ENCODE measurements at places on chromosomes 13 and 19.
A peak's percentile ranks its signal among the peaks of the same experiment; 100 is the strongest.

DNA sequence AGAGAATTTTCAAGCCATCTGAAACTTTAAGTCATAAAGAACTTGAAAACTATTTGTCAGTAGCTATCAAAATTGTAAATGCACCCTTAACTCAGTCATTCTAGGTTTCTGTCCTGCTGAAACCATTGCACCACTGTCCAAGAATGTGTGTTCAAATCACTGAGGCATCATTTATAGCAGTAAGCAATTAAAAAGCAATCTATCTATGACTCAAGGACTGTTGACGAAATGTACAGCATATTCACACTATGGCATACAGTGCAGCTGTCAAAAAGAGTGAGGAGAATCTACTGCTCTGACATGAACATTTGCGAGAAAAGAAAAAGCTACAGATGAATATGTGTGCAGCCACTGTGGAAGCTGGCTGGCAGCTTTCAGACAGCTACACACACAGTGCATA is 71.2 kb downstream of the ING1 start:
- no peak for DNase-seq

- no peak for DNase-seq
Observed at GRCh38 chr13:41017159-41017558, 2.0 kb downstream of the ELF1 start.

DNA sequence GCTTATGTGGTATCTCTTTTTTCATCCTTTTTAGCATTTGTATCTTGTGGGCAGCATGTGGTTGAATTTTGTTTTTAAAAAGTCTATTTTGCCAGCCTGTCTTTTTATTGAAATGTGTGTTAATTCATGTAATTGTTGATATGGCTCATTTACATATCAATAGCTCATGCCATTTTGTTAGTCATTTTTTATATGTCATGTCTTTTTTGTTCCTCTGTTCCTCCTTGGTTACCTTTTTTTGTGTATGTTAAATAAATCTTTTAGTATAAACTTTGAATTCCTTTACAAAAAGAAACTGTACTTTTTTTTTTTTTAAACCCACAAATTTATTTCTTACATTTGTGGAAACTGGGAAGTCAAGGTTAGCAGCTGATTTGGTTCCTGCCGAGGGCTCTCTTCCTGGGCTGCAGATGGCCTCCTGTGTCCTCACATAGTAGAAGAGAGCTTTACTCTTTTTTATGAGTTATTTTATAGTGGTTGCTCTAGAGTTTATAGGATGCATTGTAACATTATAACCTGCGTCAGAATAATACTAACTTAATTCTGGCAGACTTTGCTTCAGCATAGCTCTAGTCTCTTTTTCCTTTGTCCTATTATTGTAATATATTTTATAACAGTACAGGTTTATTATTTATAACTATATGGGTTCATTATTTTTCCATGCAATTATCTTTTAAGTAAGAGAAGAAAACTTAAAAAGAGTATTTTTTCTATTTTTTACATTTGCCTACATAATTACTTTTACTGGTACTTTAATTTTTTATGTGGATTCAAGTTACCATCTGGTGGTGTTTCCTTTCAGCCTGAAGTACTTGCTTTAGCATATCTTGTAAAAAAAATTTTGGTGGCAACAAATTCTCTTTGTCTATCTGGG is 86.3 kb downstream of the URI1 start:
- DNase-seq: no peak

- DNase-seq: no peak
Observed at GRCh38 chr19:38740932-38741331, 3.3 kb downstream of the CAPN12 start.

DNA sequence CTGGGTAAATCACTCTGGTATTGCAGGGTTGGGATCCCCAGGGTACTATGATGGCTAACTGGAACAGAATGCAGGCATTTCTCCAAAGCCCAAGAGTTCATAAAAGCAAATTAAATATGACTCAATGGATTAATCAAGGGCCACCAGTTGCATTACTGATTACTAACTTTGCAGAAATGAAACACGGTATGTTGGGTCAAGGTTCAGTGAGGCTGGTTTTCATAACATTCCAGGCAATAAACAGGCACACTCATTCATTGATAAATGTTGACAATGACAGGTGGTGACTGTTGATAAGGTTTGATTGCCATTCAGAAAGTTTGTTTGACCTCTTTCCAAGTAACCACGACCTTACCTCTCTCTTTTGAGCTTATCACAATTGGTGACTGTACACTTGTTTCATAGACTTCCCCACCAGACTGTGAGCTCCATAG is 506 bp upstream of the AP1M1 start:
- DNase-seq: no peak

- DNase-seq: peak; percentile 74
Observed at GRCh38 chr19:14089662-14090508, 666 bp downstream of the SAMD1 start.
